Hematopoietic multipotent progenitor cell treated with erythropoietin and hydrocortisone succinate and interleukin-3 and kit ligand, for 8 days (in vitro differentiated cells): ENCODE measurements at places on chromosomes 2 and 18.
A peak's percentile ranks its signal among the peaks of the same experiment; 100 is the strongest.

GRCh38 chr2:29260142-29260772 lies 145.0 kb downstream of the CLIP4 start:
- no peak for DNase-seq

DNA sequence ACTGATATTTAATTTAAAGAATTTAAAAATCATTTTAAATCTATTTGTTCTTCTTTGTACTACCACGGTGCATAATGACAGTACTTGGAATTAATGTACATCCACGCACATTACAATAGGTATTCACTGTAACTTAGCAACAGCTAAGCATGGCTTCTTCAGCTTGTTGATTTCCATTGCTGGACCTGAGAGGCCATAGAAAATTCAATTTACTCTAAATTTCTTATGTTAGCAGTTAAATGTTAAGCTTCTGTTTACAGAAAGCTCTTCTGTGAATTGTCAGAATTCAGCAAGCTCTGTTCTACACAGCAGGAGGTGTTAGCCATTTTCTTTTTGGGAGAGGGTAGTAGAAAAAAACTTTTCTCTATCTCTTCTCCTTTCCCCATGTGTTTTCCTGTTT lies 1149.3 kb upstream of the CDH2 start:
- no peak for DNase-seq

DNA sequence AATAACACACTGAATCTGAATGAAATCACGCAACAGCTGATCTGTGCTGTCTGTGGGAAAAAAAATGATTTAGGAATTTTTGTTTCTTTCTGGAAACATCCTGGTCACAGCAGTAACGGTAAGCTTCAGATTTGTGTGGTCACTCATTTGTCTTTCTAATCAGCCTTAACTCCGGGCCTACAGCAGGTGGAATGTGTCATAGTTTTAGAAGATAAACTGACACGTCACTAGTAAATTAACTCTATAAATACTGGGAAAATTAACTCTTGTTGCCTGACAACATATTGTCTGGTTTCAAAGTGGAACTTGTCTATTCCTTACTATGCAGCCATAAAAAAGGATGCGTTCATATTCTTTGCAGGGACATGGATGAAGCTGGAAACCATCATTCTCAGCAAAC lies 58.1 kb upstream of the NCK2 start:
- no peak for DNase-seq

GRCh38 chr2:26477911-26478253 lies at the start of gene OTOF:
OTOF (minus strand) TSS chr2:26478124.
- no peak for DNase-seq

DNA sequence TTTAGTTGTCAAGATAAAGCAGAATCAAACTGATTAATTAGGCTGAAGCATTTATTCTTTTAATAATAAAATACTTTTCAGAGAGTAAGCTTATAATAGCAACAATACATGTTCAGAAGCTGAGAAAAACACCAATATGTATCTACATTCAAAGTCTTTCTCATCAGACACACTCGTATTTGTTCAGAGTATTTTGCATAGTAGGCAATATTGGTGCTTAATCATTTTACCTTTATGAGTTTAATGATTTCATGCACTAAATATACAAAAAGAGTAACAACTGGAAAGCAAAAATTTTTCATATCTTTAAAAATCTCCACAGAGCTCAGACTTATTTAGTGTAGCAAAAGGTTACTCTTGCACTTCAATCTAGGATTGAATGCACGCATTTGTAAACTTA lies 313.9 kb downstream of the ZEB2 start:
- no peak for DNase-seq

GRCh38 chr2:197309691-197310231 lies 819 bp downstream of the ANKRD44 start:
- DNase-seq: no peak

- no peak for DNase-seq
Measured at GRCh38 chr2:11298592-11298991, 45.8 kb downstream of the ROCK2 start.

GRCh38 chr2:40820319-40820718 lies 368.4 kb upstream of the SLC8A1 start:
- no peak for DNase-seq

GRCh38 chr2:75454241-75454620 lies 106.5 kb downstream of the EVA1A start:
- no peak for DNase-seq

GRCh38 chr2:159471340-159471739 lies 145.0 kb downstream of the BAZ2B start:
- DNase-seq: peak; percentile 15

- peak; percentile 52 for DNase-seq
Measured at GRCh38 chr2:177239932-177240630, 24.4 kb downstream of the NFE2L2 start.
